ENCODE measurements at places on chromosomes 4 and X.

DNA sequence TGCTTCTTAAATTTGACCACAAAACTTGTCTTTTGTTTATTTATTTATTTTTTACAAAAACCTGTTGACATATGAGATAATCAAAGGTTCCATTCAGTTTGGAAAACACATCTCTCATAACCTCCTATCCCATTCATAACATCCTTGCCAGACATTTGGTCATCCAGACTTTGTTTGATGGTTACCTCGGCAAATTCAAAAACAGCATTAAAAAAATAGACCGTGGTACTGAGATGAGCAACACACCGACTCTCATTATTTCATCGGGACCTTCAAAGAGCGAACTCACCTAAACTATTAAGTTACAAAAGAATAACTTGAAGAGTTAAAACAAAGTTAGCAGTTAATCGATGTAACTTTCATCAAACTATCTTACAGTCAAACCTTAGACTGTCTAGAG lies 85.8 kb upstream of the RPS6KA3 start:
- DNase-seq, result no peak

- DNase-seq, result peak; percentile 21
Measured at GRCh38 chrX:118346258-118347094, 570 bp downstream of the WDR44 start.

GRCh38 chr4:106355193-106355592 lies 13.4 kb downstream of the GIMD1 start:
- no peak for DNase-seq

DNA sequence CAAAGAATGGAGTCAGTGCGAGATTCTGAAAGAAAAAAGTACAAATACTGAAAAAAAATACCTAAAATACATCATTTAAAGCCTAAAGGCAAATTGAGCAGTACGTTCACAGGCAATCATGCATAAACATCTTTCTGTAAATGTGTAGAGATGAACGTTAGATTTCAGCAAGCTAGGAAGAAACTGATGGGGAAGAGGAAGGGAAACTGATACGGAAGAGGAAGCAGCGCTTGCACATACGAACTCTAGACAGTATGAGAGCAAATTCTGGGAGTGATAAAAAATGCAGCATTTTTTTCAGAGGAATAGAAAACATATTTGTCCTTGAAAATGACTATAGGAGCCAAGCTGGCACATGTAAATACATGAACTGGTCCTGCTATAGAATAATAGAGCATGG lies 9.4 kb downstream of the ANKRD50 start:
- DNase-seq, result no peak

GRCh38 chr4:150581056-150581605 lies 820 bp upstream of the MAB21L2 start:
- no peak for DNase-seq

Measured in fibroblast of villous mesenchyme (primary cell).